ENCODE measurements at places on chromosomes 7 and 10.
A peak's percentile ranks its signal among the peaks of the same experiment; 100 is the strongest.

- no peak for DNase-seq
These were observed 39.1 kb upstream of the LRRN3 start for GRCh38 chr7:111051832-111052231.

- peak; percentile 80 for DNase-seq
These were observed 3.1 kb upstream of the CAPZA2 start for GRCh38 chr7:116859323-116859722.

DNA sequence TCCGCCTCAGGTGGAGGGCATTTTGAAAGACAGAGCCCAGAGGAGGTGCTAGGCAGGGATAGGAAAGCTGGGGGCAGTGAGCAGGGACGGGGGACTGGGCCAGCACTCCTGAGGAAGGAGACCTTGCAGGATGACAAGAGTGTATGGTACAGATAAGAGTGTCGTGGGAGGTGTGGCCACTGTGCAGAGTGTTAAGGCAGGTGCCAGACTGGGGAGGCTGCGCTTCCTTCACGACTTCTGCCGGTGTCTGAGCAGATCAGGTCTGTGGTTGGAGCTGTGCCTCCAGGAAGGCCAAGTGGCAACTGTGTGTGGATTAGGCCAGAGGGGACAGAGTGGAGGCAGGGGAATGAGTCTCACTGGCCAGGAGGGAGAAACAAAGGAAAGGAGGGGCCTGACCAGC lies 161.7 kb downstream of the HIBADH start:
- DNase-seq, result no peak

DNA sequence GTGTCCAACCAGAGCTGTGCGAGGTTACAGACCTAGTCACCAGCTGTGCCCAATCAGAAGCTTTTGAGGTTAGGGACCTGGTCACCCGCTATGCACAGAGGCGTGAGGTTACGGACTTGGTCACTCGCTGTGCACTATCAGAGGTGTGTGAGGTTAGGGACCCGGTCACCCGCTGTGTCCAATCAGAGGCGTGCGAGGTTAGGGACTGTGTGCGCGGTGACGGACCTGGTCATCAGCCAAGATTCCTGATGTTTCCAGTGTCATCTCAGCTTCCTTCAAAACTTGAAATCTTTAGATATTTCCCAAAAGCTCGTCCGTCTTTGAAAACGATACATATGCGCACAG lies 182.1 kb downstream of the DIP2C start:
- no peak for DNase-seq

DNA sequence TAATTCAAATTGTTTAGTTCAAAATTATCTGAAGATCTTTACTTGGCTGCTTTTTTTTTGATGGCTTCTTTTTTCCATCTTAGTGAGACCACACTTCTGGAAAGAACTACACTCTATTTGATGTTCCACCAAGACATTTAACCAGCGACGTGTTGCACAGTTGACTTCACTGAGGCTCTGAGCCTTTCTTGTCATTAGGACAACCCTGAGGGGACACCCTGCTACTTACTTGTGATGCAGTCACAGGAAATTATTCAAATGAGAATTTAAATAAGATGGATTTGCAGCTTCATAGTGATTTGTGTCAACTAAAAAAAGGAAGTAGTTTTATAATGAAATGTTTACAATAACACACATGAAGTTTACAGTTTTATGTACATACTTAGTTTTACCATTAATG lies 25.6 kb upstream of the PIK3CG start:
- DNase-seq, result no peak

GRCh38 chr10:122450353-122450990 lies 4.0 kb upstream of the ARMS2 start:
- DNase-seq, result no peak

GRCh38 chr7:142800699-142801260 lies 30.0 kb downstream of the PRSS2 start:
- DNase-seq, result no peak

GRCh38 chr10:14063531-14064285 lies 267.0 kb downstream of the FRMD4A start:
- DNase-seq, result peak; percentile 95

GRCh38 chr7:1758028-1758858 lies 88.2 kb downstream of the ELFN1 start:
- DNase-seq, result no peak

DNA sequence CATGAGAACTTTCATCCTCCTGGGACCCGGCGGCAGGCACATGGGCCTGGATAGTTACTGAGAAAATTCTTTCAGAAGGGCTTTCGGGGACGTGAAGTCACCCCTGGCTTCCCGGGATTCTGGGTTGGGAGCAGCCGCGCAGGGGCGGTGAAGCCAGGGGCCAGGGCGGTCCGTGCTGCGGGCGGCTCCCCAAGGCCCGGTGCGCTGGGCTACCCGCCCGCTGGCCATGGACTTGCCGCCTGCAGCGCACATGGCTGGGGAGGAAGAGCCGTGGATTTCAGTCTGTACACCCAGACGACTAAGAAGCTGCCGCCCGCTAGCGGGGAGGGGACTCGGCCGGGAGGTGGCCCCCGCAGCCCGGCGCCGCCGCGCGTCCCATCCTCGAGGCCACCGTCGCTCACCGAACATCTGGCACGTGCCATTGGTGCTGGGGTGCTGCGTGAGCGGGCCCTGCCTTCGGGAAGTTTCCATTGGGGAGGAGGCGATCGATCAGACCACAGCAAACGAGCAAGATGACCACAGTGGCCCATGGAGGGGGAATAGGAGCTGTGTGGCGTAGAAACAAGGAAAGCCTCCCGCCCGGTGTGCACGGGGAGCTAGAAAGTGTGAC lies 64.5 kb downstream of the TMEM209 start:
- no peak for DNase-seq

DNA sequence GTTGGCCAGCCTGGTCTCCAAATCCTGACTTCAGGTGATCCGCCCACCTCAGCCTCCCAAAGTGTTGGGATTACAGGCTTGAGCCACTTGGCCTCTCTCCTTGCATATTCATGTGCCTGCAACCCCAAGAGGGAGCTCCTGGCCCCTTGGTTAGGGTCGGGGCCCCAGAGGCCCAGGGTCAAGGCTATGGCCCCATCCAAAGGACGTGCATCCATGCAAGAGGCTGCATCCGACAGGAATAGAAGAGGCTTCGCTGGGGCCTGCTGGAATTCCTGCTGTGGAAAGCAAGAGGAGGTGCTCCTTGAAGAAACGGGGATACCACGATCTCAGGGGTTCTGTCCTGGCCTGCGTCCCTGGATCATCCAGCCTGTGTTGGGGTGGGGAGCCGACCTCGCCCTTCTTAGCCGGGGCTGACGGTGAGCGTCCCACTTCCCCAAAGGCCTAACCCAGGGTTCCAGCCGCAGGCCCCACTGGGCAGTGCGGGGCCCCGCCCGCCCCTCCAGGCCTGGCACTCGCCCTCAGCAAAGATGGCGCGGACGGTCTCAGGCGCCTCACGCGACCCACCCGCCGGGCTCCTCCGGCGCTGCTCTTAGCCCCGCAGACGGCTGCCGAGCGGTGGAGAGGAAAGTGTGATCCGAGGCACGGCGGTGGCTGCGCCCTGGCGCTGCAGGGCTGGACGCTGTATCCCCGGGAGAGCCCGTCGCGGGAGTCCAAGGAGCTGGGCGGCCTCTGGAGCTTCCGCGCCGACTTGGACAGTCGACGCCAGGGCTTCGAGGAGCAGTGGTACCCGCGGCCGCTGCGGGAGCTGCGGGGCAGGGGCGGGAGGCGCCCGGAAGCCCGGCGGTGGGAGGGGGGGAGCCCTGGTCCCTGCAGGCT lies 54.7 kb downstream of the ZNF727 start:
- DNase-seq, result no peak

DNA sequence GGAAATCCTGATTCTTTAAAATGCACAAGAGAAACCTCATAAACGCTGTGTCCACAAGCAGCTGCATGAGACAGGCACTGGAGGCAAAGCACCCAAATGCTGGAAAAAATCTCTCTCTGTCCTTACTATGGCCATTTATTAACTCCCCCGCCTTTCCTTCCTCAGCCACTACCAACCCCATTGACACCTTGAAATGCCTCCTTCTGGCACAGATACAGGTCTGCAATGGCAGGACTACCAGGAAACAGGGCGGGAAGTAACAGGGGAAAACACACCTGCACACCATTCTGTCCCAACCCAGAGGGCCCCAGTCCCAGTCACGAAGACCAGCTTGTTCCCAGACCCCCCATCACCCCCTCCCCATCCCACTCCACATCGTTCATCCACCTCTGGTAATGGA lies 224.3 kb downstream of the PARD3 start:
- DNase-seq, result no peak

DNA sequence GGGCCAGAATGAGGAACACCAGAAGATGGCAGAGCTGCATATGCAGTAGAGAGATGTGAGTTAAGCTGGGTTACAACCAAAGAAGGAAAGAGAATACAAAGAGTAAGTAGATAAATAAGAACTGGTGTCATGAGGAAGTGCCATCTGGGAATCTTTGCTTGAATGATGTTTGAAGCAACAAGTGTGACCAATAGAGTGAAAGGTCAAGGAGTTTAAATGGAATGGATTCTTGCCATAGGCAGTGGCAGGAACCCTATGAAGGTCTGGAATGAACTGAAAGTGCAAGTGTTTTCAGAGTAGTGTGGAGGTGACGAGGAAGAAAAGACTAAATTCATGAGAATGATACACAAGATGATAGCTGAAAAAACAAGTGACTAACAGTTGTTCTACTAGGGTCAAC lies 21.6 kb downstream of the MEST start:
- no peak for DNase-seq

DNA sequence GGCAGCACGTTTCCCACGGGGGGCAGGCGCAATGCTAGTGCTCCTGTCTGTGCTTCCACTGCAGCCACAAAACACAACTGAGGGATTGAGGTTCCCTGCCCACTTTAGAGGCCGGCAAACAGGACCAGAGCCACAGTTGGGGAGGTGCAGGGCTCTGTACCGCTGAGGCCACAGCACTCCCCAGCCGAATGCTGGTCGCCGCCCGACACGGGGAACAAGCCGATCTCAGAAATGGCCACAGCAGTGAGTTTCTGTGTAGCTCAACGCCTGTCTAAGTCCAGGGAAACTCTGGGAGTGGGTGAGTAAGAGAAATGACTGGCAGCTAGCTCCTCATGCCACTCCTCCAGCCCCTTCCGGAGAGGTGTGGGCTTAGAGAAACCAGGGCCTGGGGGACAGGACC lies 194.0 kb upstream of the VWC2 start:
- no peak for DNase-seq

DNA sequence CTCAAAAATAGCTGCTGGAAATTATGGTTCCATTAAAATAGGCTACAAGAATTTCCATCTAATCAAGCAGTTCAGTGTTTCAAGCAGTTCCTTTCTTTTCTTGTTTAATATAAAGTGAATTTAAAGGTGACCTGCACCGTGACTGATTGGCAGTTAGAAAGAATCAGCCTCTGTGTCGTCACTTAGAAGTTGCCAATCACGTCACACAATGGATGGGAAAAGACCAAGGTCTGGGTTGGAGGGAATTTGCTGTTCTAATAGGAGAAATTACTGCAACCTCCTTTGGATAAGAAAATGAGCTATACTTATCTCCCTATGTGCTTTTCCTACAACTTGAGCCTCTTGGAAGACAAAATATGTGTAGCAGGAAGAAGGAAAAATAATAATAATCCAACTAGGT lies 219.4 kb upstream of the KMT2E start:
- no peak for DNase-seq

- peak; percentile 30 for DNase-seq
These were observed 50.6 kb downstream of the HIPK2 start for GRCh38 chr7:139727151-139727705.

DNA sequence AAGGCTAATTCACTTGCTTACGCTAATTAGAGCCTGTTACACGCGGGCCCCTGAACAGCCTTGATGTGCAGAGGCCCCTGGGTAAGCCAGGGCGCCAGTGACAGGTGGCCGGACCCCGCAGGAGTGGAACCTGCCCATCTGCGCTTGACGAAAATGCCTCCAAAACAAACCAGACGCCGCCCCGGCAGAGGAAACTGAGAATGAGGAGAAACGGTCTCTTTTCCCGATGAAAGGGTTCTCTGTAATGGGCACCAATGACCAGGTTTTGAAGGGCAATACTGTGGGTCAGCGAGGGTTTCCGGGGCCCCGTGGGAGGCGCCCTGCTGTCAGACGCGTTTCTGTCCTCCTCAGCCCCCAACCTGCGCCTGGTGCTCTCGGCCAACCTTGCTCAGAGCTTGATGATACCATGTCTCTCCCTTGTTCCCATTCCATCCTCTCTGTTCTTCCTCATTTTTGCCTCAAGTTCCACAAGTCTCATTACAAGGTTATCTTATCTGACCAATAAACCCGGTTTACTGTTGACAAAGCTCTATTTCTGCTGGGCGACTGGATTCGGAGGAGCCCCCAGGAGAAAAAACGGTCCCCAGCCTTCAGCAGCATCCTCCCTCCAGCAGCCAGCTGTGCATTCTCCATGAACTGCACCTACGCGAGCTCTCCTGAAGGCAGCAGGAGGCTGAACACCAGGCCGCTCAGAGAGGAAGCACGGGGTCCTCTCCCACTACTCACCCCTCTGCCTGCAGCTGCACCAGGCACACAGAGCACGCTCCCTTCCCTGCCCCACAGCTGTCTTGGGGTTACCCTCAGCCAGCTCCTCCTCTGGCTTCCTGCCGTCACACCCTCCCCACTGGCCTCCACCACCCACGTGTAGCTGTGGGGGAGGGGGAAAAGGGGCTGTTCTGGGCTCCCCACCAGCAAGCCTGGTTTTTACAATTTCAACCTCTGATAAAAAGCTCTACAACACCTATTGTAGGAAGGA lies 202.0 kb downstream of the MAD1L1 start:
- DNase-seq, result no peak

- DNase-seq, result no peak
These were observed 11.8 kb upstream of the SLC13A1 start for GRCh38 chr7:123211545-123211944.

DNA sequence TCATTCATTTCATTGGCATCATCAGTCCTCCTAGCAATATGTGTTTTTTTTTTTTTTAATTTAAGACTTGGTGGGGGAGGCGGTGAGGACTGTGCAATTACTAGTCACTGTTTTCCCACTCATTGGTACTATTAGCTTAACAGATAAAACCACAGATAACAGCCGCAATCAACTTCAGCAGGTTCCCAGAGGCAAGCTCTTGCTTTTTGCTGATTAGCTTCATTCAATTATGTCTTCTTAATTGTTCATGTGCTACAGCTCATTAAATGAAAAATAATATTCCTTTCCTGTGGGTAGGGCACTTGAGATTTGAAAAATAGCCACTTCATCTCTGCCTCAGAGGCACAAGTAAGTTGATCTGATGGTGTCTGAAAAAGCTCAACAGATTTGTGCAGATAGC lies 215.5 kb downstream of the PCDH15 start:
- no peak for DNase-seq

DNA sequence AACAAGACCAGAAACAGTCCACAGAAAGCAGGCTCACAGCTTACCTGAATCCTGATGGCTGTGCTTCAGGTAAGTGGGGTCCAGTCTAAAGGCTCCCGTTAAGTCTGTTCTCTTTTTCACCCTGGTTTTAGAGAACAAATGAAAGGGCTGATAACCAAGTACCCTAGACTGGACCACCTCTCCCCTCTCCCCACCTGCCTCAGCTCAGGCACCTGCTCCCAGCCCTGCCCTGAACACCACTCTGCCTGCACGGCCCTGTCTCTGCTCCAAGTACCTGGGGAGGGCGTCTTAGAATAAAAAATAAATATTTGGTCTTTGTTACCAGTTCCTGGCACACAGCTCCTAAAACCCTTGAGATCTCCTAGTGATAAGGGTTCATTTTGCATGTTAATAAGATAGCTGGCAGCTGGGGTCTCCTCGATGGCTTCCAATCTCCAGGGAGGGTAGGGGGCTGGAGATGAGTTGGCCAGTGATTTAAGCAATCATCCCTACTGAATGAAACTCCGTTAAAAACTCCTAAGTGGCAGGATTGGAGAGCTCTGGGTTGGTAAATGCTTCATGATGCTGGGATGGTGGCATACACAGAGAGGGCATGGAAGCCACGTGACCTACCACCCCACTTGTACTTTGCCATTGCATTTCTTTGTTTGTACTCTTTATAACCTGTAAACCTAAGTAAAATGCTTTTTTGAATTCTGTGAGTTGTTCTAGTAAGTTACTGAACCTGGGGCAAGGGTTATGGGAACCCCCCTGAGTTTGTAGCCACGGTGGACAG lies 29.8 kb upstream of the FIGNL1 start:
- no peak for DNase-seq
